ENCODE measurements at places on chromosomes 13 and 19.
A peak's percentile ranks its signal among the peaks of the same experiment; 100 is the strongest.

GRCh38 chr19:30696514-30696913 lies 324.3 kb downstream of the ZNF536 start:
- no peak for DNase-seq

- DNase-seq = peak; percentile 99
Measured at GRCh38 chr19:38850436-38850975, 720 bp upstream of the HNRNPL start.

DNA sequence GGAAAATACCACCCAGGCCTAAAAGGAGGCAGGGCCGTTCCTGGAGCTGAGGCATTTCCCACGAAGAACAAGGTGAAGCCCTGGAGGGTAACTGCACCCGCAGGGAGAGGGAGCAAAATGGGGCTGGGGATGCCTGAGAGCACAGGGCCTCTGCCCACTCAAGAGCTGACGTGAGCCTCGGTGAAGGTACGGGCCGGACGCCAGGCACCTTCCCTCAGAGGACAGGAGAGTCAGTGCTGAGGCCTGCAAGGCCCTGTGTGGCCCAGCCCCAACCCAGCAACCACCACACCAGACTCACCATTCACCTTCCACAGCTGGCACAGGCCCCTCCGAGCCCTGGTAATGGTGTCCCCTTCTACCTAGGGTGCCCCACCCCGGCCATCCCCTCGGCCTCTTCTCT lies 36.3 kb downstream of the DNMT1 start:
- no peak for DNase-seq

- DNase-seq = no peak
Measured at GRCh38 chr13:102770435-102770834, 3.2 kb downstream of the TEX30 start.

- no peak for DNase-seq
Measured at GRCh38 chr13:33994198-33994597, 176.2 kb downstream of the RFC3 start.

GRCh38 chr19:9966448-9966847 lies 30.1 kb upstream of the OLFM2 start:
- DNase-seq = no peak

GRCh38 chr13:77305266-77305665 lies 21.6 kb downstream of the MYCBP2 start:
- no peak for DNase-seq

GRCh38 chr13:41334810-41335209 lies 23.7 kb downstream of the NAA16 start:
- DNase-seq = no peak

GRCh38 chr13:43877766-43878165 lies 1.8 kb downstream of the CCDC122 start:
- DNase-seq = no peak

- DNase-seq = no peak
Measured at GRCh38 chr13:33326246-33326645, 40.7 kb upstream of the STARD13 start.

DNA sequence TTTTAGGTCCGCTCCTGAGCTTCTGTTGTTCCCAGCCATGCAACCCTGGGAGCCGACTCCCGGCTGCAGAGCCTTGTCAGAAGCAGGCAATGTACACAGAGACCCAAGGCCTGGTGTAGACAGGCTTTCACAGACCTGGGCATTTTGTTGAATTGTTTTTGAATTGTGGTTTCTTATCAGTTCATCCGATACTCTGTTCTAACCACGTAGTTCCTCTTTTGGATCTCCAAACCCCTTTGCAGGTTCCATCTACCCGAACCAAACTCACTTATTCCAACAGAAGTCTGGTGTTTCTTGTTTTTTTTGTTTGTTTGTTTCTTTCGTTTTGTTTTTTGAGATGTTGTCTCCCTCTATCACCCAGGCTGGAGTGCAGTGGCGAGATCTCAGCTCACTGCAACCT lies 6.3 kb upstream of the NLRP2 start:
- DNase-seq = no peak

GRCh38 chr19:2474232-2475017 lies 1.5 kb upstream of the GADD45B start:
- DNase-seq = peak; percentile 83

GRCh38 chr13:80630685-80631121 lies 289.8 kb upstream of the SPRY2 start:
- no peak for DNase-seq

DNA sequence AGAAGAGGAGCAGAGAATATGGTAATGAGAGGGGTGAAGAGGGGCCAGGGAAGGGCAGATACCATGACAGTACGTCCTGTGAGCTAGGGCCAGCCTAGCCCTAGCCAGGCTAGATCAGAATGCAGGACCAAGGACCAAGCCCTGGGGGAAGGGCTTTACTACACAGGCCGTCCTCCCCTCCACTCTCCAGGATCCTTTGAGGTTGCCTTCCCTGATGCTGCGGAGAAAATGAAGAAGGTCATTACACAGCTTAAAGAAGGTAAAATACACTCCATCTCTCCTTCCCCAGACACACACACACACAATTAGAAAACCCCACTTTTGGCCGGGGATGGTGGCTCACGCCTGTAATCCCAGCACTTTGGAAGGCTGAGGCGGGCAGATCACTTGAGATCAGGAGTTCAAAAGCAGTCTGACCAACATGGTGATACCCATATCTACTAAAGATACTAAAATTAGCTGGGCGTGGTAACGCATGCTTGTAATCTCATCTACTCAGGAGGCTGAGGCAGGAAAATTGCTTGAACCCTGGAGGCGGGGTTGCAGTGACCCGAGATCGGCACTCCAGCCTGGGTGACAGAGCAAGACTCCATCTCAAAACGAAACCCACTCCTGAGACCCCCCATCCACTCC lies 8.5 kb downstream of the SPACA6 start:
- no peak for DNase-seq

DNA sequence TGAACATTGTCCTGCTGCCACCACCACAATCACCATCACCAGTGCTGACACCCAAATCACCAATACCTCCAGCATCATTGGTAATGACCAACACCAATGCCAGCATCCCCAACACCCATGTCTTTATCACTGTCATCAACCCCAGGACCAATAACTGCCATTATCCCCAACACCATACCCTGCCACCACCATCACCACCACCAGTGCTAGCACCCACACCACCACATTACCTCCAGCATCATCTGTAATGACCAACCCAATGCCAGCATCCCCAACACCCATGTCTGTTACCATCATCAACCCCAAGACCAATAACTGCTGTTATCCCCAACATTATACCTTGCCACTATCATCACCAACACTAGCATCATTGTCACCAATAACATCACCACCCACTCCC lies 2.6 kb downstream of the LGI4 start:
- no peak for DNase-seq

DNA sequence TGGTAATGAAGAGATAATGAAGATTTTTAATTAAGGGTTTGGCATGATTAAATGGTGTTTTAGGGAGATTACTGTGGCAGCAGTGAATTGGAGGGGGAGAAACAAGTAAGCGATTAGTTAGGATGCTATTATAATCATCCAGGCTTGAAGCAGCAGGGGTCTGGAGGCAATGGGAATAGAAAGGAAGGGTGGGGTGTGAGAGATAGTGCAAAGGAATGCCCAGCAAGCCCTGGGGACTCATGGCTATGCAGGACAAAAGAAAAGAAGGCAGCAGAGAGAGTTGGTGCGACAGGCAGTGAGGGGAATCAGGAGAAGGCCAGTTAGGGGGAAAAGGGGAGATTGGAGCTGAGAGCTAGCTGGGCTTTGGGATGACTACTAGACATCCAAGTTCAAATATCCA lies 34.5 kb downstream of the SOX21 start:
- DNase-seq = no peak

- DNase-seq = no peak
Measured at GRCh38 chr13:27827646-27828045, 35.4 kb downstream of the GSX1 start.

DNA sequence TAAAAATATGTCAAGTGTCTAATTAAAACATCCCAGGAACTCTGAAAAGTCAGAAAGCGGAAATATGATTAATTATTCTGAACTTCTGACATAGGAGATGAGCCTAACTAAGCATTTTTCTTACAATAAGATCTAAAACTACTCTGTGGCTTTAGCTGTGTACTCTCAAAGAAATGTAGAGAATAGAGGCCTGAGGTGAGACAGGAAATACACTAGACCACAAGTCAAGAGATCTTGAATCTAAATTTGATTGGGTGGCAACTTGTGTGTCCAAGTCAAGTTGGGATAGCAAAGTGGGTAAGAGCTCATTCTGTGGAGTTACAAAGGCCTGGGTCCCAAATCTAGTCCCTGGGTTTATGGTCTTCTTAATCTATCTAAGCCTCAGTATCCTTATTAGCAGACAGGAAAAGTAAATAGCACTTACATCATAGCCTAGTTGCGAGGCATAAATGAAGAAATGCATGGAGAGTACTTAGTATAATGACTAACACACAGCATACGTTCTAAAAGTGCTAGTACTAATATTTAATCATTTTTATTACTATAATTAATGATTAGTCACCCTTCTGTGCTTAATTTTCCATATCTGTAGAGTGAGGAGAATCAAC lies 9.4 kb upstream of the LRRC63 start:
- DNase-seq = no peak
